Choroid plexus epithelial cell (primary cell): ENCODE measurements at places on chromosomes 6 and 20.
A peak's percentile ranks its signal among the peaks of the same experiment; 100 is the strongest.

GRCh38 chr6:18515767-18516166, 128.6 kb downstream of the RNF144B start:
- DNase-seq: no peak

- DNase-seq: no peak
These were observed 9.1 kb downstream of the TRIM26 start for GRCh38 chr6:30204116-30204515.

- DNase-seq: no peak
These were observed 75.1 kb downstream of the ZMYND8 start for GRCh38 chr20:47281376-47281775.

- DNase-seq: peak; percentile 20
These were observed 748 bp downstream of the UBE2J1 start for GRCh38 chr6:89351671-89352277.

- no peak for DNase-seq
These were observed 141.9 kb downstream of the GMPR start for GRCh38 chr6:16380220-16380809.

- no peak for DNase-seq
These were observed 309.2 kb upstream of the MAP3K7 start for GRCh38 chr6:90896075-90896547.

DNA sequence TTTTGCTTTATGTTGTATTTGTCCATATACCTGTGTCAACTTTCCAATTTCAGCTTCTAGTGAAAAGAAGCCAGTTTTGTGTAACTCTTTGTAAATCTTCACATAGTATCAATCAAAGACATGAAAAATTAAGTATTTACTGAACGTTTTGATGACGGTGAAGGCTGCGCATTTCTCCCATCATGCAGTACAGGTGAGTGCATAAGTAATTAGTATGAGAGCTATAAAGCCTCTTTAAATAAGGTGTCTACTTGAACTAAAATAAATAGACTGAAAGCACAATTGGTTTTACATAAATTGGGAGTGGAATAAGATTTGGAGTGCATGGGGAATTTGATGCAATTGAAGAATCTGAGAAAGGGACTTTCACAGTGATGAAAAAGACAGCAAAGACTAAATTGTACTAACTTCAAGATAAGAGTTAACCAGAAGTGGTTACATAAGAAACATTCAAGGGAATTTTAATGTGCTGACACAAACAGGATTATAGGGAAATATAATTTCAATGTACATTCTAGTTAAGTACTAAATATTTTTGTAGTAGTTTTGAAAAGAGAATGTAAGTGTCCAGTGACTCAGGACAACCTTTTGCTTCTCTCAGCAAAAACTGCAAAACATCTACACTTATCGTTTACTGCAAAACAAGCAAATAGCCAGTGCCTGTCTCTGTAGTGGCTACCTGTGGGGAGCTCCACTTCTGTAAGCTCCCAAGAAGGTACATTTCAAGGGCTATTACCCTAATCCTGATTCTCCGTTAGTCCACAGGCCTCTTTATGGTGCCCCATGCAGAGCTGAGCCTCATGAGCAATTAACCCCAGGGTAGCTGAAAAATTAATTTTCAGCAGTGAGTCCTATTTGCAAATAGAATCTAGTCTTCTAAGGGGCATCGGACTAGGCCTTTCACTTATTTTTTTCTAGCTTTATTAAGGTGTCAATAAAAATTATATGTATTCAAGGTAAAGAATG, 13.0 kb downstream of the TENT5A start:
- no peak for DNase-seq

DNA sequence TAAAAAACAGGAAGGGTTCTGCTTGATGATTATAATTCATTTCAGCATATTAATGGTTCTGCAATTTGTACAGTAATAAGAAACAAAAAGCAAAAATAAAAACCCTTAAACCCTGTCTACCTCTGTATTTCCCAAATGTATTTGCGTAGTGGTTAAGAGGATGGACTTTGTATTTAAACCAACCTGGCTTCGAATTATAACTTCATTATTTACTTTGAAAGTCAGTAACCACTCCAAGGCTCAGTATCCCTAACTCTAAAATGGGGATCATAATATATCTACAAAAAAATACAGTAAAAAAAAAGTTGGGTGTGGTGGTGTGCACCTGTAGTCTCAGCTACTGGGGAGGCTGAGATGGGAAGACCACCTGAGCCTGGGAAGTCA, 21.4 kb downstream of the PERP start:
- DNase-seq: no peak

GRCh38 chr6:160790028-160790792, 88.2 kb downstream of the PLG start:
- DNase-seq: no peak
